NCI-H460 (cell line): ENCODE measurements at places on chromosomes 16 and 17. TPM values are rescaled to one million over a fixed set of nuclear protein-coding genes. Genes with fewer than 3 reads are reported as not detected.

NPIPA8 gene
- not detected in 2 replicates for total RNA-seq

GRCh38 chr16:27779641-27780164, 229.8 kb downstream of the KATNIP start:
- DNase-seq, result peak; percentile 39

- no peak for DNase-seq
Measured at GRCh38 chr16:71439523-71439922, 2.3 kb downstream of the TLE7 start.

GRCh38 chr17:49515196-49515770, 20.2 kb downstream of the NGFR start:
- peak; percentile 14 for DNase-seq

DNA sequence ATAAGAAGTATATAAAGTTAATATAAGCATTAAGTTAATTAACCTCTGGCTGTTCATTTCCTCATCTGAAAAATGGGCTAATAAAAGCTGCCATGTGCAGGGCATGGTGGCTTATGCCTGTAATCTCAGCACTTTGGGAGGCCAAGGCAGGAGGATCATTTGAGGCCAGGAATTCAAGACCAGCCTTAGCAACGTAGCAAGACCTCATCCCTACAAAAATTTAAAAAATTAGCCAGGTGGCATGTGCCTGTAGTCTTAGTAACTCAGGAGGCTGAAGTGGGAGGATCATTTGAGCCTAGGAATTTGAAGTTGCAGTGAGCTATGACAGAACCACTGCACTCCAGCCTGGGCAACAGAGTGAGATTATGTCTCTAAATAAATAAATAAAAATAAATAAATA, 40.6 kb upstream of the MMD start:
- no peak for DNase-seq

ALOXE3 gene
- total RNA-seq, result 0.06 TPM in 1 of 2 replicates, not detected in the other
